ENCODE measurements at places on chromosomes 7 and 10.

DNA sequence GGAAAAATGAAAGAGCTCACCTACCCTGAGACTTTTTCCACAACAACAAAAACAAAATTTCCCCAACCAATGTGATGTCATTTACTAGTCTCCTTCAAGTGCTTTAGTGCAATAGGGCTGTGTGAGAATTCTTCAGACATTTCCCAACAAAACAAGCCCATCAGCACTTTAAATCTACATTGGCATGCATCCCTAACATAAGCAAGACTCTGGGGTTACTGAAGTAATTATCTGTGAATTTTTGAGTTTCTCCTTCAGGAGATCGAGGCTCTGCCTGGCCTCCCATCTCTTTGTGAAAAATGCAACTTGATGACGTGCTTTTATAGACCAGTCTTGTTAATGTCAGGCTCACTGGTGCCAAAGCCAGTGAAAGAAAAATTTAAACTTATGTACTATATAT is 255.6 kb downstream of the GFRA1 start:
- no peak for DNase-seq

GRCh38 chr10:132332433-132332754 is 401 bp downstream of the LRRC27 start:
- no peak for DNase-seq

DNA sequence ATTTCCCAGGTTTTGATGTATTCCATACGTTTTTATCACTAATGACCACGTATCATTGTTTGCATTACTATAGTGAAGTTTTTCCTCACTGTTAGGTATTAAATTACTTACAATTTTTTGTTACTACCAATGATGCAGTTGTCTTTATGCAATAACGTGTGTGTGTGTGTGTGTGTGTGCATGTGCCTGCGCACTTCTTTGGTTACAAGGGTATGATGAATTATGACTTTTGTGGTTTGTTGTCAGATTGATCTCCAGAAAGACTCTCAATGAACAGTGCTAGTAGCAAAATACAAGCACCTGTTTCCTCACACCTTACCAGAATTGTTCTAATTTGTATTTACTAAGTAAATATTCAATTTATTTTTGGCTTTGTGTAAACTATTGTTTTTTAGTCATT is 51.5 kb downstream of the MCMBP start:
- DNase-seq = no peak

GRCh38 chr7:139681463-139681755 is 96.4 kb downstream of the HIPK2 start:
- DNase-seq = no peak

GRCh38 chr7:10838228-10838627 is 135.4 kb upstream of the PHF14 start:
- no peak for DNase-seq

- DNase-seq = no peak
Measured at GRCh38 chr10:13614530-13615332, 28.0 kb downstream of the PRPF18 start.

DNA sequence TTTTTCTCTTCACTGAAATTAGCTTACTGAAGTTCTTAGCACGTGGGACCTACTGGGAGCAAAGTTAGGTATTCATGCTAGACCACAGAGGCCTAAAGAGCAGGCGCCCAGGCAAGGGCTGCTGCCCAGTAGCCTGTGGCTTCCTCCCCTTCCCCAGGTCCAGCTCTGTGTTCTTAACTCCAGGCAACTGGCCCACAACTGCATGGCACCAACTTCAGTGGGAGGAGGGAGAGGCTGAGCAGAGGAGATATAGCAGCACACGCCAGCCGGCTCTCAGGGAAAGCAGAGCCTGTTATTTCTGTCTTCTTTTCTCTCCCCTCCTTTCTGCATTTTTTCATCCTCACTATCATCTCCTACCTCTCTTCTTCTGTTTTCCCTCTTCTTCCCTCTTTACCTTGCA is 67.4 kb downstream of the PCGF5 start:
- DNase-seq = no peak

DNA sequence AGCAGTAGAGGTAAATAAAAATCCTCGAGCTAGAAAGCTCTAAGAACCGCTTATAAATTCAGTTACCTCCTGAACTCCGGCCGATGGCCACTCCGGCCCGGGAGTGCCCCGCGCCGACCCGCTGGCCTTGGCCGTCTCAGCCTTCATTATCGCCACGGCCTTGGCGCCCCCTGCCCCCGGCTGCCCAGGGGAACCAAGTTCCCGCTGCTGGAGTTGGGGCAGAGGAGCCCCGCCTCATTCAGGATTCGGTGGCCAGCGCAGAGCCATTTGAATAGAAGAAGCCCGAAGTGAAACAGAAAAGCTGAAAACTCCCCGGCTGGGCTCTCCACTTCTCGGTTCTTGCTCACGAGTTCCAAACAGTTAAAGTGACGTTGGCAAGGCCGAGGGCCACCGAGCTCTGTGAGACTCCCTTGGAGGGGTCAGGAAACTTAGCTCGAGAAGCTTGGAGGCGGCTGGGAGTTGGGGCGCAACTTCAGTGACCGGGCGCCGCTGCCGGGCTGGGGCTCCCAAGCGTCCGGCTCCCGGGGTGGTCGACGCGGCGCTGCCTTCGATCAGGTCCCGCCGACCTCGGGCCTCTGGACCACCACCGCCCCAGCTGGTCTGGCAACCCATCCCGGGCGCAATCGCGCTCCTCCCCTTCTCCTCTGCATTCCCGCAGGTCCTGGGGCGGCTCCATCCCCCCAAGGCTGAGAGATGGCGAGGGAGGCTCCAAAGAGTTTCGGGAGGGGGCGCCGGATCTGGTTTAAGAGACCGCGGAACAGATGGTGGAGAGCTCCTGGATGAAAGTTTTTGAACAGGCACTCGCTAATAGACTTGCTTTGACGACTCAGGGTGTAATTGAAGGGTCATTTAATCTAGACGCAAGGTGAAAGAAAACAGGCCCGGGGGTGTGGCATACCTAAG is 5.8 kb upstream of the FEZF1 start:
- no peak for DNase-seq

DNA sequence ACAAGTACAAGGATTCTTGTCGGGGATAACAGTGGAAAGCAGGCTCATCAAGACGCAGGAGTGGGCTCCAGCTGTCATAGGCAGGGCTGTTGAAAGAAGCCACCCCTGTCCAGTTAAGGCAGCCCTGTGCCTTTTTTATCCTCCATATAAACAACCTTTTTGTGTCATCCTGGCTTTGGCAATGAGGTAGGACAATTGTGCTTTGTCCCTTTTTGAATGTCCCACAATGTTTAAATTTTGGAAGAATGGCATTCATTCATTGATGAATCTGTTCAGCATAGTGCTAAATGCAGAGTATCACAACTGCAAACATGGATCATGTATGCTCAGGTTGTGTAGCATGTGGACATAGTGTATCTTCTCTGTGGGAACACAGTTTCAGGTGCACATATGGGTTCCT is 66.7 kb downstream of the UBE3C start:
- no peak for DNase-seq

- no peak for DNase-seq
Measured at GRCh38 chr7:112405286-112405685, 45.0 kb upstream of the IFRD1 start.

GRCh38 chr10:15609246-15609645 is 110.5 kb downstream of the ITGA8 start:
- DNase-seq = no peak

DNA sequence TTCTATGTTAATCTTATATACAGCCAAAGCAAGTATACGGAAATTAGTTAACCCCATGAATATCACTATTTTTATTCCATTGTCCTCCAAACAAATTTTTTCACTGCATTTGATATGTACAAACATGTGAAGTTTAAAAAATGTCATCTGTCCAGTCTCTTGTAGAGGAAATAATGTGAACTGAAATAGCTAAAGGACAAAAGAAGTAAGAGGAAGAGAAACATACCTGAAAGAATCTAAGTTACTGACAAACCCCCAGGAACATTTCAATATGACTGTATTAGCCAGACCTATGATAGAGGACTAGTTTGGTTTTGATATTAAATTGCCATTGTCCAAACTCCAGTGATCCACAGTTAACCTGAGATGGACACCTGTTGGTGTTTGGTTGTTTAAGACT is 80.6 kb downstream of the NRCAM start:
- DNase-seq = no peak

DNA sequence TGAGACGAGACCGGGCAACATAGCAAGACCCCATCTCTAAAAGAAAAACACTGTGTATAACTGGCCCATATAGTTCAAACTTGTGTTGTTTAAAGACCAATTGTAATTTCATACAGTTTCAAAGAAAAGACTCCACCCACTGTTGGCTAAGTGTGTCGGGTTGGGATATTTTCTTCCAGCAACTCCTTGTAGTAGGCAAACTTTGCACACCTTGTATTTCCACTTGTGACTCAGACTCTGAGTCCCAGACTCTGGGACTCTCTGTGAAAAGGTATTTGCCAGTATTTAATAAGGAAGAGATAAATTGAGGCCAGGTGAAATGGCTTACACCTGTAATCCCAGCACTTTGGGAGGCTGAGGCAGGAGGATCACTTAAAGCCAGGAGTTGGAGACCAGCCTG is 29.3 kb upstream of the RHBDD2 start:
- no peak for DNase-seq

DNA sequence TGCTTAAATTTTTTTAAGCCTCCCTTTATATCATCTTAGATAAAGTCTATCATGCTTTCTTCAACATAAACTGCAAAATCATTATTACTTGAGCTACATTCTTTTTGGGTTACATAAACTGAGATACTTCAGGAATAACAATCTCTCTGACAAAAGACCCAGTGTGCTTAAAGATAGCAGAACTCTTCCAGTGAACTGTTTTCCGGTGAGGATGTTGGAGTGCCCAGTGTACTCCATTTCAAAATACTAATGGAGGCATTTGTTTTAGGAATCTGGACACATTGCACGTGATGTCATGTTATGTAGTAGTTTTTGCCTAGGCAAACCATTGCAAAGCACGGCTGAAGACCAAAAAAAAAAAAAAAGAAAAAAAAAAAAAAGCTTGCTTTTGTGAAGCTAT is 388.2 kb upstream of the CELF2 start:
- no peak for DNase-seq

DNA sequence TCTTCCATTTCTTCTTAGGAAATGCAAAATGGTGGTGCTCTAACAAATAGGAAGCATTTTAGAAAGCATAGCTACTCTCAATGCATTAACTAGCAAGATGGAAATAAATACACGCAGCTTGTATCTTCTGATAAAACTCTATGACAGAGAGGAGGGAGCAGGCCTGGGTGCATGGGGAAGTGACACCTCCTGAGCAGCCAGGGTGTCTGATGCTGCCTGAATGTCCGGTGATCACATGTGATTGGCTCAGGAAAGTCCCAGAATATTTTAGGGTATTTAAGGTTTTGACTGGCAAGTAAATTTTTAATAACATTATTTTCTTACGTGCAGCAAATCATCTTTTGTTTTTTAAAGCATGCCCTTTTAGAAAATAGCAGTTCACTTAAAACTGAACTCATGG is 261.0 kb upstream of the KLF6 start:
- DNase-seq = no peak

DNA sequence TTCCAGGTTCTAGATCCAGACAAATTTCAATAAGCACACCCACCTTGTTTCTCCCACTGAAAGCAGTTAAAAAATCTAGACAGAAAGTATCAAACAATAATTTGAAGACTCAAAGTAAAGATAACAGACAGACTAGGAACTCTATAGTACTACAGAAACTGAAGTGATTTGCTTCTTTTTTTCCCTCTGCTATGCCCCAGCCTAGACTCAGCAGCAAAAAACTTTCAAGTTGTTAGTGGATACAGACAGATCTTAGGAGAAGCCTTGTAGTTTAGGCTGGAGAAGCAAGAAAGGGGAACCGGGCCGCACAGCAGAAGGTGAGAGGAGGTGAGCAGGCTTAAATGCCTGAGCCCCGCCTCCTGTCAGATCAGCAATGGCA is 65.1 kb downstream of the IGF2BP3 start:
- no peak for DNase-seq

- DNase-seq = no peak
Measured at GRCh38 chr7:28956608-28957063, 1.5 kb downstream of the TRIL start.

- no peak for DNase-seq
Measured at GRCh38 chr7:120733143-120733542, 124.8 kb downstream of the TSPAN12 start.

DNA sequence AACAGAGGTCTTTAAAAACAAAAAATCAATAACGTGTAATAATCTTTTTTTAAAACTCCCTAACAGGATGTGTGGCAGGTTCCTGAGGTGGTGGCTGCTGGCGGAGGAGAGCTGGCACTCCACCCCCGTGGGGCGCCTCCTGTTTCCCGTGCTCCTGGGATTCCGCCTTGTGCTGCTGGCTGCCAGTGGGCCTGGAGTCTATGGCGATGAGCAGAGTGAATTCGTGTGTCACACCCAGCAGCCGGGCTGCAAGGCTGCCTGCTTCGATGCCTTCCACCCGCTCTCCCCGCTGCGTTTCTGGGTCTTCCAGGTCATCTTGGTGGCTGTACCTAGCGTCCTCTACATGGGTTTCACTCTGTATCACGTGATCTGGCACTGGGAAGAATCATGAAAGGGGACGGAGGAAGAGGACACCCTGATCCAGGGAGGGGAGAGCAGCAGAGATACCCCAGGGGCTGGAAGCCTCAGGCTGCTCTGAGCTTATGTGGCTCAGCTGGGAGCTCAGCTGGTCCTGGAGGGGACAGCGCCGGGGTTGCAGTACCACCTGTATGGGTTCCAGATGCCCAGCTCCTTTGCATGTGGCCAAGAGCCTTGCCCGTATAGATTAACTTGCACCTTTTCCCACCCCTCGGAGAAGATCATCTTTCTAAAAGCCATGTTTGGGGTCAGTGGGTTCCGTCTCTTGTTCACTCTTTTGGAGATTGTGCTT is 16.7 kb upstream of the AZGP1 start:
- no peak for DNase-seq

GRCh38 chr10:106378251-106378650 is 786.3 kb downstream of the SORCS1 start:
- DNase-seq = no peak

- DNase-seq = no peak
Measured at GRCh38 chr10:119029613-119030420, at the start of gene NANOS1. NANOS1 (plus strand) TSS chr10:119029714; CDS start chr10:119029802, 88 bp downstream.

- no peak for DNase-seq
Measured at GRCh38 chr10:99700649-99701048, 31.3 kb downstream of the COX15 start.

DNA sequence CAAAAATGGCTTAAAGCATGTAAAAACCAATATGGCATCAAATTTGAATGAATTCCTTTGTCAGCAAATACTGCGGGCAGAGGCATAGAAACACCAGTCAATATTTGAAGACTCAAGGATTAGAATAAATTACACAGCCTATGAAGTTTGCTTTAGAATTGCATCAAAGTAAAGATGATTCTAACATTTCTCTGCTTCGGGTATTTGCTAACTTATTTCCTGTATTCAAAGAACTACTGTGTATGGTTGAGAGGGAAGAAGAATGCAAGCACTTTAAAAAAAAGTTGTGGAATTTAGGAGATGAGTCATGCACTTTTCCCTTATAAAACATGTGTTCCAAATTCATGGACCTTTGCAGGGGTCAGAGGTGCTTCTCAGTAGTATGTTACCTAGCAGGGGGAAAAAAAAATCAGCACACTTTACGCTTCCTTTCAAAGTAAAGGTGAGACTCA is 90.1 kb downstream of the PIP4K2A start:
- DNase-seq = no peak

GRCh38 chr10:25666276-25666675 is 267.8 kb upstream of the MYO3A start:
- no peak for DNase-seq
